T-cell (primary cell): ENCODE measurements at places on chromosomes 16 and 17.

GRCh38 chr17:65485388-65486299 lies 75.8 kb downstream of the AXIN2 start:
- H3K27me3 ChIP-seq: no peaks in the 10 kb centered on the region
- no peak overlapping the region for H3K4me3 ChIP-seq
- H3K4me1 ChIP-seq: no peaks in the 10 kb centered on the region
- no peaks in the 10 kb centered on the region for H3K36me3 ChIP-seq

GRCh38 chr16:84120023-84120422 lies 3.3 kb upstream of the MBTPS1 start:
- H3K27ac ChIP-seq: no peak overlapping the region
- H3K4me1 ChIP-seq: peaks cover 19% of the 10 kb centered on the region
- no peak overlapping the region for H3K4me3 ChIP-seq
- H3K36me3 ChIP-seq: peaks cover 8% of the 10 kb centered on the region
- no peak for DNase-seq

DNA sequence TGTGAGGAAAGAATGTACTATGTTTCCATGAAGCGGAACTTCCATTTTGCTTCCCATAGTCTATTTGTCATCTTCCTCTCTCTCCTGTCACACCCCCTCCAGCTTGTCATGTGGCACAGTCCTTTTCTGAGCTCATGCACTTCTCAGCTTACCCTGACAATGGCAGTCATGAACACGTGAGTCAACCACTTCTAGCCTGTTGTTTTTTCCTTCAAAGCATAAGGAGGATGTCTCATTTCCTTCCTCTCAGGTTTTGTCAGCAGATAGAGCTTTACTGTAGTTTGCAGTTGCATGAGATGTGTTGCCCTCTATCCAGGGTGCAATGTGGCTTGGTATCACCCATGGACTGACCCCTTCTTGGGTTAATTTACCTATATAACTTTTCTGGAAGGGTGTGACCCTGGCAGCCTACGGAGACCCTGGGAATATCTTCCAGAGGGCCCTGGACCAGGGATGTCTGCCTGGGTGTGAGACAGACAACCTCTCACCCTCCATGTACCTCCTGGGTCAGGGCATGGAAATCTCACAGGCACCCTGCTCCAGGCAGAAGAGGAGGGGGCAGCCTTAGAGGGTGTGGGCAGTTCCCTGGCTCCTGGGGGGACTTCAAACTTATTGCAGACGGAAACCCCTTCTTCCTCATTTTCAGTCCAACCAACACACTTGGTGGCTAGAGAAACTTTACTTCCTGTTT lies 4.0 kb upstream of the ZNF267 start:
- no peaks in the 10 kb centered on the region for H3K36me3 ChIP-seq
- H3K27me3 ChIP-seq: no peaks in the 10 kb centered on the region
- peak overlapping the region; percentile 82 for H3K27ac ChIP-seq
- DNase-seq: peak; percentile 60
- H3K4me1 ChIP-seq: peaks cover 33% of the 10 kb centered on the region
- peak overlapping the region; percentile 18 for H3K4me3 ChIP-seq

DNA sequence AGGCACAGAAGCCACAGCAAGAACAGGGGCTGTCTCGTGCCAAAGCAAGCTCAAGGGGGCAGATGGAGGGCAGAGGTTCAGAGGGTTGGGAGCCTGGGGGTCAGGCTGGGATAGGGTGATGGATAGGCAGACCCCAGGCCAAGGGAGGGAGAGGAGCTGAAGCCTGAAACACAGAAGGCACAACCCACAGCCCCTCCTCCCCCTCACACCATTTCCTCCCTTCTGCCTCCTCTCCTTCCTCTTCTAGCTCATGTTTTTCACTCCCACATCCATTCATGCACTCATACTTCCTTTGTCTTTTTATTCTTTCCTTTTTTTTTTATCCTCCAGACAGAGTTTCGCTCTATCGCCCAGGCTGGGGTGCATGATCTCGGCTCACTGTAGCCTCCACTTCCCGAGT lies 61.1 kb downstream of the SOCS1 start:
- no peak overlapping the region for H3K27ac ChIP-seq
- H3K27me3 ChIP-seq: peaks cover 3% of the 10 kb centered on the region
- no peaks in the 10 kb centered on the region for H3K36me3 ChIP-seq
- no peak for DNase-seq
- H3K4me1 ChIP-seq: peaks cover 4% of the 10 kb centered on the region

- no peak for DNase-seq
- no peak overlapping the region for H3K27ac ChIP-seq
- H3K36me3 ChIP-seq: peaks cover 28% of the 10 kb centered on the region
- H3K4me1 ChIP-seq: no peaks in the 10 kb centered on the region
- H3K27me3 ChIP-seq: no peaks in the 10 kb centered on the region
Observed at GRCh38 chr17:82188001-82188961, 24.4 kb downstream of the CCDC57 start.

- H3K27me3 ChIP-seq: no peaks in the 10 kb centered on the region
- H3K4me1 ChIP-seq: no peaks in the 10 kb centered on the region
- peaks cover 45% of the 10 kb centered on the region for H3K36me3 ChIP-seq
- H3K27ac ChIP-seq: no peak overlapping the region
- no peak for DNase-seq
Observed at GRCh38 chr17:75812096-75813013, 27.7 kb downstream of the UNK start.

DNA sequence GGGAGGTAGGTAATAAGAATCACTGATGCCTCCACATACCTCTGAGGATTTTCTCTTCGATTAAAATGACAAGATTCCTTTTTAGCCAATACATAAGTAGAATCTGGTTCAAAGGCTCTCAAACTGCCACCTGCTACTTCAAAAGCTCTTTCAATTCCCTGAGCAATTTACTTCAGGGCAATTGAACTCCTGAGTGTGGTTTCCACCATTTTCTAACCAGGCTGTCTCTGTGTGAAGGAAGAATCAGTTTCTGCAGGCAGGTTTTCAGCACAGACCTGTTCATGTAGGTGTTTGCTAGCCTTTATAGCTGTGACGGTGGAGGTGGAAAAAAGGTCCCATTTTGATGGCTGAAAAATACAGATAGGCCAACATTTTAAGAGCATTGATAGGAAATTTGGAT lies 18.2 kb upstream of the HS3ST3B1 start:
- no peak overlapping the region for H3K4me3 ChIP-seq
- H3K4me1 ChIP-seq: no peaks in the 10 kb centered on the region
- peaks cover 9% of the 10 kb centered on the region for H3K27me3 ChIP-seq
- no peaks in the 10 kb centered on the region for H3K36me3 ChIP-seq
- no peak for DNase-seq
- H3K27ac ChIP-seq: no peak overlapping the region
